CD14-positive monocyte (primary cell): ENCODE measurements at places on chromosomes 6 and 20.

DNA sequence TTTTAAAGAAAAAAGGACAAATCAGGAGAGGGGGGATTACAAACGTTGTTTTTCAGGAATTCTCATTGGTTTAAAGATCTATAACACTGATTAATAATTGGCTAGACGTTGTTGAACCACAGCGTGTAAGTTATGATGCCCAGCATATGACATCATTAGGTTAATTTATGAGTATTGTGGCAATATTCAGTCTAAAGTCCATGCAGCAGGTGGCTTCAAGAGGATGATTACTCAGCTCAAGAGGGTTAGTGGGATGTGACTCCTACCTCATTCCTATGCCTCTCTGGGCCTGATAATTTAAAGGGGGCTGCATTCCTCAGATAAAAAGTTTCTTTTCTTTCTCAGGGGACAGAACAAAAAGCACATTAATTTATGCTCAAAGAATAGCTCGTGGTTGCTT lies 1309.0 kb downstream of the EPHA7 start:
- DNase-seq = peak; percentile 33

DNA sequence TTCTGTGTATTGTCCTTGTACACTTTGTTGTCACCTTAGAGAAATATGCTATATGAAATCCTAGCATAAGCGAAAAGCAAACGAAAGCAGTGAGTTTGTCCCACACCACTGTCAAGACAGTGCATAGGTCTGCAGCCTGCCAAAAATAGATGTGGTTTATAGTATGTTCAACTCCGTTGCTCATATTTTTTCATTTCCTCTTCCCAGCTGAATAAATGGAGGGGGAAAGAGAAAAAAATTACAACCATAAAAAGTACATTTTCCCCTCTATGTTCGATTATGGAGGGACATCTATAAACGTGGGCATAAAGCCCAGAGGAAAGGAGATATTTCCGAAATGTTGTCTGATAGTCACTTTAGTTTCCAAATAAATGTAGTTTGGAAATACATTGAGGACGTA lies 25.8 kb downstream of the PRL start:
- no peak for DNase-seq

DNA sequence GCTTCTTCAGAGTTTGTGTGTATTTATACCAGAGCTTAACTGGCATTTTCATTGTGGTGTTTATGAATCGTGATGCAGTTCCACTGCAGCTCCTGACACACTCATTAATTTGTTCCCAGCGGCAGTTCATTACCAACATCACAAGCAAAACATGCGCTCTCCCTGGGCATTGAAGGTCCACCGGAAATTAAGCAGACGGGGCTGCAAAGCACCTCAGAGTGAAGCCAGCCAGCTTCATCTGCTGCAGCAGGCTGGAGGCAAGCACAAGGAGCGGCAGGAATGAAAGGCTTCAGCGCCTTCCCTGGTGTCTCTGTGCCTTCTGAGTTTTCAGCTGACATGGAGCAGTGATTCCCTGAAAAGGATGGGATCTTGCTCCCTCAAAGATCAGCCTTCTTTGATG lies 246.0 kb upstream of the SPTLC3 start:
- no peak for DNase-seq

DNA sequence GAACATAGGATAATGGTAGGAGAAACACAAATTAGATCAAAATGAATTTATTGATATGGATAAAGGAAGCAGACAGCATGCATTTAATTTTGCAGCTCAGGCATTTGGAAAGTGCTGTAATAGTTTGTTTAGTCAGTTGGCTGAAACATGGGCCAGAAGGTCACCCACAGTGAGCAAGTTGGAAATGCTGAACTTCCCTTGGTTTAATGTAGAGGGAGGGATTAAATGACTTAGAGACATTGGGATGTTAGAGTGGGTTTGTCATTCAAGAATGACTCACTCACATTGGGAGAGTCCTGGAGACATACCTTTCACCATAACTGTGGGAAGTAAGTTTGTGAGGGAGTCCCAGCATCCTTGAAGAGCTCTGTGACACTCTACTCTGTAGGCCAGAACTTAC lies 231.5 kb upstream of the PLCB4 start:
- DNase-seq = no peak

GRCh38 chr20:18031888-18032509 lies 25.7 kb downstream of the OVOL2 start:
- DNase-seq = no peak

GRCh38 chr20:16003310-16003709 lies 569.9 kb downstream of the KIF16B start:
- DNase-seq = no peak
